Stimulated activated CD4-positive, alpha-beta T cell treated with anti-CD3 and anti-CD28 coated beads, Interleukin-15, amount 100 ng/mL, for 48 hours (primary cell): ENCODE measurements at places on chromosomes 11 and 22.

DNA sequence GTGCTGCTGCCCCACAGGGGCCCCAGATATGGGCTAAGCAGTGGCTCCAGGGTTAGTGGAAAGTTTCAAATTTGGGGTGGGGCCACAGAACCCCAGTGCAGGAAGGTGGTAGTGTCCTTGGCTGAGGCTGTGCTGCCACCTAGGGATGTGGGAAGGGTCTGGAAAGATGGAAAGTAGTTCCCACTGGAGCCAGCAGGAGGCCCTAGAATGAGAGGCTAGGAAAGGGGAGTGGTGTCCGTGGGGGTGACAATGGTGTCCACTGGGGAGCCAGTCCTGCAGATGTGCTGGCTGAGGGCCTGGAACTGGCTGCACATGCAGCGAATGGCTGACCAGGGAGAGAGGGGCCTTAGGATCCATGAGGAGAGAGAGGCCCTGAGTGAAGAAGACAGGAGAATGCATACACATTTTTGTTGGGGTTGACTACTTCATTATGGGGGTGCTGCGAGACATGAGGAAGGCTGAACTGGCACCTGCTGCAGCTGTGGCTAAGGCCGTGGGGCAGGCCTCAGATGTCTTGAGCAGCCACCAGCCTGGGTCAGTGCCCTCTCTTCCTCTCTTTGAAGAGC lies 21.1 kb downstream of the RFPL3 start:
- DNase-seq = no peak

- no peak for DNase-seq
These were observed 7.5 kb upstream of the C11orf65 start for GRCh38 chr11:108474664-108475463.

- DNase-seq = no peak
These were observed 10.3 kb downstream of the SRSF8 start for GRCh38 chr11:95076981-95077380.

DNA sequence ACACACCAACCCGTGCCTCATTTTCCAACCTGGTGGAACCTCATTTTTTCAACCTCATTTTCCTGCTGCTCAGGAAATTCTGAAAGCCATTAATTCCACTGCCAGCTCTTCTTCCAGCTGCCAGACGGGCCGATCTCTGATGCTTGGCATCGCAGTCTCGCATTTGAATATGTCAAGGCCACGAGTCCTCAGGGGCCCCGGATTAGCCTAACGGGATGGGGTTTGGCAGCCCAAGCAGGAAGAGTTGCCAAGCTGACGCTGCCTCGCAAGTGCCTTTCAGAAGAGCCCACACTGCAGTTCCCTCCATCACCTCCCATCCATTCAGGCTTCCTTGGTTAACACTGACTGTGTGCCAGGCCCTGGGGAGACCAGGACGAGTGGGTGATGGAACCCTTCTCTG lies 8.7 kb downstream of the RASD2 start:
- no peak for DNase-seq

- DNase-seq = no peak
These were observed 5.1 kb downstream of the LRFN4 start for GRCh38 chr11:66861774-66862558.

- DNase-seq = no peak
These were observed 322.7 kb downstream of the BLID start for GRCh38 chr11:121793291-121793690.

DNA sequence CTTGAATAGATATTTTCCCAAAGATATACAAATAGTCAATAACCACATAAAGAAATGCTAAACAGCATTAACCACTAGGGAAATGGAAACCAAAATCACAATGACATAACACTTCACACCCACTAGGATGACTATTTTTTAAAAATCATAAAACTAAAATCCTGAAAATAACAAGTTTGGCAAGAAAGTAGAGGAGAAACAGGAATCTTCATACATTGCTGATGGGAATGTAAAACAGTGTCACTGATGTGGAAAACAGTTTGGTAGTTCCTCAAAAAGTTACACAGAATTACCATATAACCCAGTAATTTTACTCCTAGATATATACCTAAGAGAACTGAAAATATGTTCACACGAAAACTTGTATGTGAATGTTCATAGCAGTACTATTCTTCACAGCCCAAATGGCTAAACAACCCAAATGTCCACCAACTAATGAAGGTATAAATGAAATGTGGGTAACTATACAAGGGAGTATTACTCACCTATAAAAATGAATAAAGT lies 12.5 kb downstream of the PICALM start:
- no peak for DNase-seq

DNA sequence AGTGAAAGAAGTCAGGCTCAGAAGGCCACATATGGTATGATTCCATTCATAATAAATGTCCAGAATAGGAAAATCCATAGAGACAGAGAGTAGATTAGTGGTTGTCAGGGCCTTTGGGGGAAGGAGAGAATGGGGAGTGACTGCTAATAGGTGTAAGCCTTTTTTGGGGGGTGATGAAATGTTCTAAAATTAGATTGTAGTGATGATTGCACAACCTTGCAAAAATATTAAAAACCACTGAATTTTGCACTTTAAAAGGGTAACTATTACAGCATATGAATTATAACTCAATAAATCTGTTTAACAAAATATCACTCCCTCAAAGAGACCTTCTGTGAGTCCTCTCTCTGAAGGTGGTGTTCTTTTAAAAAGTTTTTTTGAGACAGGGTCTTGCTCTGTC lies 72.3 kb upstream of the GRK3 start:
- no peak for DNase-seq

- DNase-seq = no peak
These were observed 777 bp upstream of the MICAL3 start for GRCh38 chr22:18024956-18025720.

GRCh38 chr22:17120281-17120680 lies 879 bp downstream of the TMEM121B start:
- DNase-seq = no peak

- no peak for DNase-seq
These were observed 759.4 kb downstream of the NELL1 start for GRCh38 chr11:21428796-21429195.

DNA sequence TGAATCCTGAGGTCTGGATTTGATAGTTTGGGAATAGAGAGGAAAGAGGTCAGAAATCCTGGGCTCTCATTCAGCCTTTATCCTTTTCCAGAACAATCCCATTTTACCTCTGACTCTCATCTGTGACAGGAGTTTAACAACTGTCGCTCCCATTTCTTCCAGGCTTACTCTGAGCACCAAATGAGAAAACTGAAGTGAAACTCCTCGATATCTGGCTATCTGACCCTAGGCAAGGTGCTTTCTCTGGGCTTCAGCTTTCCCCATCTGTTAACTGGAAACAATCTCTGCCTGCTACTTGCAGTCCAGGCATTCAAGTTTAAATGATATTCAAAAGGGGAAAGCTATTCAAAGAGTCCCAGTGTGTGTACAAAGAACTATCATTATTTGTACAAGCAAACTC lies 50.1 kb downstream of the NRXN2 start:
- no peak for DNase-seq

DNA sequence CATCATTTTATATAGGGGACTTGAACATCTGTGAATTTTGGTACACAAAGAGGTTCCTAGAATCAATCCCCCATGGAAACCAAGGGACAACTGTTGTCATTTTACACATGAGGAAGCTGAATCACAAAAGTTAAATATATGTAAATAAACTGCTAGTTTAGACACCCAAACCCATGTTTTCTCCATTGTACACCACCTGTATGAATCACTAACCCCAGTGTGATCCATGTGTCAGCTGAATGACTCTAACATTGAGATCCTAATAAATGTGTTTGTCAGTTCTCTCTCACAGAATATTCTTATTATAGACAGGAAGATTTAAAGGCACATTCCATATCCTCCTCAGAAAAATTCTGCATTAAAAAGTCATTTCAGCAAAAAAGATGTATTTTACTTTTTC lies 83.3 kb downstream of the ATG16L2 start:
- DNase-seq = no peak

DNA sequence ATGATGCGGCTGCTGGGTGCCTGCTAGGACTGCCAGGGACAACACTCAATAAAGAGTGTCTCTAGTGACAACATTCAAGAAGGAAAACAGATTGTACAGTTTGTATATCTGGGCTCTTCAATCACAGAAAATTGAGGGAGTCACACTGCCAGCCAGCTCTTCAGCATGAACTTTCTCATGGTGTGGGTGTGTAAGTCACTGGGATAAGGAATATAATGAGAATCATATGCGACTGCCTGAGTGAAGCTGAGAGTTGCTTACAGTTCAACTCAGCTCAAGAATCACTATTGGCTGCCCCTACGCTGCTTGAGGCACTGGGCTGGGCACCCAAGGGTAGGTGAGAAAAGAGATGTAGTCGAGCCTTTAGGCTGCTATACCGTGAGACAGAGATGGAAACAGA lies 328.1 kb upstream of the PITPNB start:
- no peak for DNase-seq

- no peak for DNase-seq
These were observed 13.1 kb downstream of the LARGE2 start for GRCh38 chr11:45935349-45936064.

- no peak for DNase-seq
These were observed 53.6 kb upstream of the KIRREL3 start for GRCh38 chr11:127054153-127054552.

DNA sequence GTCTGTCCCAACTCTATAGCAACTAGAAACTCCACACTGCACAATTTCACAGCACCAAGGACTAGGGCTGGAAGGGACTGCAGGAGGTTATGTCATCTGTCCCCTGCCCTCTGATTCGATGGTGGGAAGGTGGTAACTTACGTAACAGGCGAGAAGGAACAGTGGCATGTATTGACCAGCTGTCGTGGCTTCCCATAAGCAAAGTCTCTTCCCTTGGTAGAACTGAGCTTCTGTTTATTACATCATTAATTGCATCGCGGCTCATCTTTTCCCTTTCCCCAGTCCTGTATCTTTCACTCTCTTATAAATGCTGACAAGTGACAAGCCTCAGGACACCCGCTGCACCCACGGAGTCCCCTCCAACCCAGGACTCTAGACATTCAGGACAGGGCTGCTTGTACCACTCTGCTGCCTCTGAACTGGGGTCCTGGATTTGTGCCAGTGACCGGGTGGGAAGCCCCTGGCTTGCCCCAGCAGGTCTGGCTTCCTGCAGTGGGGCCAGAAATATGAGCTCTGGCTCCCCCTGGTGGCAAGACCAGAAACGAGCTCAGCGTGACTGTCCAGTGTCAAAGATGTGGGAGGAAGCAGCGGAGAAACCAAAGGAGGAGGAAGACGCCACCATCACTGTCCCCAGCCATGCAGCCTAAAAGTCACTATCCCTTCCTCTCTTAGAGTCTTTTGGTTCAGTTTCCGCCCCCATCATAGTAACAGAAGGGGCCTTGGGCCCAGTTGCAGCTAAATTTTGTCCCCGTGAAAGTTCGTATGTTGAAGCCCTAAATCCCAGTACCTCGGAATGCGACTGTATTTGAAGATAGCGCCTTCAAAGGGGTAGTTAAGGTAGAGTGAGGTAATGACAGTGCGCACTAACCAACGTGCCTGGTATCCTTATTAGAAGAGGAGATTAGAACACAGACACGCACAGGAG lies 84.5 kb downstream of the ISX start:
- peak; percentile 54 for DNase-seq

- no peak for DNase-seq
These were observed 58.8 kb upstream of the RDX start for GRCh38 chr11:110355011-110355744.

DNA sequence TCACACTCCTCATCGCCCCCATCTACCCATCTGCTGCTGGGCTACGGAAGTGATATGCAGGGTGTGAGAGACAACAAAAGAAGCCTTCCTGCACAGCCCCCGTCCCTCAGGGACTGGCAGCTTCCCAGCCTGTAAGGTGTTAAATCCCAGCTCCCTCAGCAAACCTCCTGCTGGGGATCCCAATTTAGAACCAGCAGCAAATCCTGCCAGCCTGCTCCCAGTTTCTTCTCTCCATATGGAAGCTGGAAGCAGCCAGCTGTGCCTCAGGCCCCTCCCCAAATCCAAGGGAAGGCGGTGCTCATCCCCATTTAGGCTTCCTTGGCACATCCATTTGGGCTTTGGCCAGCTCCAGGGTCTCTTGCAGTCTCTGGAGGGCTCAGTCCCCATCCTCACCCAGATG lies 47.5 kb downstream of the PAMR1 start:
- no peak for DNase-seq

- DNase-seq = no peak
These were observed 41.1 kb downstream of the AMOTL1 start for GRCh38 chr11:94809251-94809650.

GRCh38 chr11:15585602-15586331 lies 471.0 kb downstream of the INSC start:
- DNase-seq = no peak

- DNase-seq = no peak
These were observed 11.7 kb upstream of the IL2RB start for GRCh38 chr22:37161443-37161842.

DNA sequence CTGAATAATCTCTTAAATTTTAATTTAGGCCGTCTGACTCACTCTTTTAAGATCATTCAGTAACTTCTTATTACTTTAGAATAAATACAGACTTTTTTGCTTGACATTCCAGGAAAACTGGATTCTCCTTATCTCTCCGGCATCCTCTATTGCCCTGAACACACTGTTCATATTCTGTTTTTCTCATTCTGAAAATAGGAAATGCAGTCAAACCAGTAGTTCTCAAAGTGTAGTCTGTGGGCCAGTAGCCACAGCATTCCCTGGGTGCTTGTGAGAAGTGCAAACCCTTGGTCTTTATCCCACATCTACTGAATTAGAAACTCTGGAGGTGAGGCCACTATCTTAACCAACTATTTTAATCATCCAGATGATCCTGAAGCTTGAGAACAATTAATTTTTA lies 84.3 kb downstream of the PANX1 start:
- DNase-seq = no peak

DNA sequence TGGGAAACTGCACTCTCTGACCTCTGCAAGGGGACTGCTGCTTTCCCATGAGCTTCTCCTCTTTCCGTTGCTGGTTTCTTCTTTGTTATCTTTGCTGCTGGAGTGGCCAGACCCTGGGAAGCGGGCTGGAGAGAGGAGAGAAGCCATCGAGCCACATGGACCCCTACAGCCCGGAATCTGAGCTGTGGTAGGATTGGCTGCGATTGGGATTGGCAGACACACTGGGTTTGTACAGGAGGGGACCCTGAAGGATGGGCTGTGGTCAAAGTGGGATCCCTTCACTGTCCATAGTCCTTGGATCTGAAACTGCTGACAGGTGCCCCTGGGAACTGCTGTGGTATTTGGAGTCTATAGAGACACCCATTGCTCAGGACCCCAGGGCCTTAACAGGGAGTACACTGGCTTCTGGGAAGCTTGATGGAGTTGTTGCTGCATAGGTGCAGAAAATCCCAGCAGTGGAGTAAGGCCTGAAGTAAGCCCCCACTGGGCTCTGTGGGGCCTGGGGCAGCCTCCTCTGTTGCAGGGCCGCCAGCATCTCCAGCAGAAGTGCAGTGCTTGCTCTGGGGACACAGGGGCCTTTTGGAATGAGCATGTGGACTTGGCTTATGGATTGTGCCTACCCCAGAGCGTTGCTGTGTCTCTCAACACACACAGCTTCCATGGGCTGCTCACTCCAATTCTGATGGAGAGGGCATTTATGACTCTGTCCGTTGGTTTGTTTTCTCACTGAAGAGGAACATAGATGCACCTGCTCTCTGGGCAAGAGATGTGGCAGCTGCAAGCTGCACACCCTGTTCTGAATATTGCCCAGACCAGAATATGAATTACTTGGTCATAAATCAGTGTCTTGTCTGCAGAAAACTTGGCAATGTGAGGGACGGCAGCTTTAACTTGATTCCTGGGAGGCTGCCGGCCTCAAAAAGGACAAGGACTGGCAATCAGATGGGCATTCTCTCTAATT lies 32.0 kb downstream of the BCR start:
- DNase-seq = no peak
